ENCODE measurements at places on chromosomes 7 and 10.

GRCh38 chr7:27636326-27637006 lies 26.2 kb downstream of the HIBADH start:
- peak; percentile 4 for DNase-seq

- no peak for DNase-seq
Observed at GRCh38 chr10:79413196-79413595, 32.2 kb downstream of the ZCCHC24 start.

- DNase-seq: no peak
Observed at GRCh38 chr10:52877451-52877850, 104.9 kb upstream of the MBL2 start.

DNA sequence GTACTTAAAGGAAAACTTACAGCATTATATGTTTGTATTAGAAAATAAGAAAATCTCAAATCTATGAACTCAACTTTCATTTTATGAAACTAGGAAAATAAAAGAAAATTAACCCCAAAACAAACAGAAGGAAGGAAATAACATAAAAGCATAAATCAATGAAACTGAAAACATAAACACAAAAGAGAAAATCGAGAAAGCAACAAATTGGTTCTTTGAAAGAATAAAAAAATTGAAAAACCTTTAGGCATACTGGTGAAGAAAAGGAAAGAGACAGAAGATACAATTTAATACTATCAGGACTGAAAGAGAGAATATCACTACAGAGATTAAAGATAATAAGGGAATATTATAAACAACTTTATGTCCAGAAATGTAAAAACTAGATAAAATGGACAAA lies 21.2 kb downstream of the PRTFDC1 start:
- no peak for DNase-seq

DNA sequence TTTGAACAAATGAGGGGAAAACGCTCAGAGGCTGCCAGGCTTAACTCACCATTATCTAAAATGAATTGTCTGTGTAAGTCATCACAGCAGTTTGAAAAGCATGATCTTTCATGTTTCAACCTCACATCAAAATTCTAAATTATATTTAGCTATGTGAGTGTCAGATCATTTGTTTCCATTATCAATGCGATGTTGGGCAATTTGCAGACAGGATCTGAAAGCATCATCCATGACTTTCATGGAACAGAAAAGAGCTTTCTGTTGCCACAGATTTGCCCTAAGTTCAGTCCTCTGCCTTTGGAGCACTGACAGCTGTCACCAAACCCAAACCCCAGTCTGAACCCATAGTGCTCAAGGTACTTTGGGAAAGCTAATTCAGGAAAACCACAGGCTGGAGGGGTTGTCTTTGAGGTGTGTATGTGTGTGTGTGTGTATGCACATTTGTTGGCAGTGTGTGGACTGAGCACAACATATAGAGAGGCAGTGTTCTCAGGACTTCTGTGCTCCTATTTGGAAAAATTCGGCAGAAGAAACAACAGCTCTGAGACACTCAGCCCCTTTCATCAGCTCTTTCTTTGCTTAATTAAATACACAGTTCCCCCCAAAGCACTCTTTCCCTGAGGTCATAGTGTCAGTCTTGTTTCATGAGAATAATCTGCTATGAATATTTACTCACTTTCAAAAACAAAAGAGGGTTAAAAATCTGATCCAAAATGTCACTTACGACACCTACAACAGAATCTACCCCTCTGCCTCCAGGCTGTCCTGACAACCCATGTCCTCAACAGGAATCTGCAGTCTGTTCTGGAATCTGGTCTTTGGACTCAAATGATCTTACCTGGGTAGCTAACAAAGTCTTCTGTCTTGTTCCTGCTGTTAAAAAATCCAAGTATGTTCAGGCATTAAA lies 188.5 kb upstream of the KLF14 start:
- no peak for DNase-seq

DNA sequence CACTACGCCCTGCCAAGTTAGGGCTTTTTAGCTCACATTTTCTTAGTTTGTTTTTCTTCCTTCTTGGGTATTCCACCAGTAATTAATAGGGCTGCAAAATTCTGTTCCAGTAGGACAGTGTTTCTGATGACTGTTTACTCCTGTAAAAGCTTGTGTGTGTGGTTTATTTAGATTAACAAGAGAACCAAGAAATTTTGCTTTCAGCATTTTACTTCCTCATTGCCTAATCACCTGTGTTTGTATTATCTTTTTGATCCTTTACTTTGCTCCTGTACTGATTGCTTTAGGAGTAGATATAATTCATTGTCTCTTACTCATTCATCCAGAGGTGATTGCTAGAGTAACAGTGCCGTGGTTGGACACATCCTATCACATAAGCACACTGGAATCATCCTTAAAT lies 27.7 kb downstream of the TDRD1 start:
- no peak for DNase-seq

GRCh38 chr10:11437391-11438142 lies 173.9 kb downstream of the USP6NL start:
- DNase-seq: no peak

GRCh38 chr10:64813391-64813790 lies 1292.2 kb downstream of the REEP3 start:
- DNase-seq: no peak

DNA sequence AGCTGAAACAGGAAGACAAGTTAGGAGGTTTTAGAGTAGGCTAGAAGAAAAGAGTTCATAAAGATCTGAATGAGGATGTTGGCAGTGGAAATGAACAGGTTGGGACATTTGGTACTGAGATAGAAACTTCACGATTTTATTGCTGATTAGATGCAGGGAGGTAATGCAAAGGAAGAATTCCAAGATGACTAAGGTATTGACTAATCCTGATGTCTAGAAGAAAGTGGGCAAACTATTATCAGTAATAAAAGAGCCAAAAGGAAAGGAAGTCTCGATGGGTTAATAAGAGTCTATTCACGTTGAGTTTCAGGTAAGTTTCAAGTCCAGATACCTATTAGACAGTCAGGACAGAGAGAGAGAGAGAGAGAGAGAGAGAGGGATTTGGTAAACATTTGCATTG lies 631.3 kb upstream of the LRRTM3 start:
- no peak for DNase-seq

GRCh38 chr10:28849821-28850220 lies 172.5 kb downstream of the BAMBI start:
- no peak for DNase-seq

DNA sequence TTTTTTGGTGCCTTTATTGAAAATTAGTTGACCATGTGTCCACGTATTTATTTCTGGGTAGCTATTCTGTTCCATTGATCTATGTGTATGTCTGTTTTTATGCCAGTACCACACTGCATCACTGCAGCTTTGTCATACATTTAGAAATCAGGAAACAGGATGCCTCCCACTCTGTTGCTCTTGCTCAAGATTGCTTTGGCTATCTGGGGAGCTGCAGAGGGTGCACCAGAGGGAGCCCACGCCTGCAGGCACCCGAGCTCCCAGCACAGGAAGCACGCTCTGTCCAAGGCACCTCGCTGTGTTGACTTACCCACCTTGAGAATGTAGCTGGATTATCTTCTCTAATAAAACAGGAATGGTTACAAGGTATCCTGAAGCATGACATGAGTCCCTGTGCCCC lies 301.7 kb downstream of the TCERG1L start:
- no peak for DNase-seq

DNA sequence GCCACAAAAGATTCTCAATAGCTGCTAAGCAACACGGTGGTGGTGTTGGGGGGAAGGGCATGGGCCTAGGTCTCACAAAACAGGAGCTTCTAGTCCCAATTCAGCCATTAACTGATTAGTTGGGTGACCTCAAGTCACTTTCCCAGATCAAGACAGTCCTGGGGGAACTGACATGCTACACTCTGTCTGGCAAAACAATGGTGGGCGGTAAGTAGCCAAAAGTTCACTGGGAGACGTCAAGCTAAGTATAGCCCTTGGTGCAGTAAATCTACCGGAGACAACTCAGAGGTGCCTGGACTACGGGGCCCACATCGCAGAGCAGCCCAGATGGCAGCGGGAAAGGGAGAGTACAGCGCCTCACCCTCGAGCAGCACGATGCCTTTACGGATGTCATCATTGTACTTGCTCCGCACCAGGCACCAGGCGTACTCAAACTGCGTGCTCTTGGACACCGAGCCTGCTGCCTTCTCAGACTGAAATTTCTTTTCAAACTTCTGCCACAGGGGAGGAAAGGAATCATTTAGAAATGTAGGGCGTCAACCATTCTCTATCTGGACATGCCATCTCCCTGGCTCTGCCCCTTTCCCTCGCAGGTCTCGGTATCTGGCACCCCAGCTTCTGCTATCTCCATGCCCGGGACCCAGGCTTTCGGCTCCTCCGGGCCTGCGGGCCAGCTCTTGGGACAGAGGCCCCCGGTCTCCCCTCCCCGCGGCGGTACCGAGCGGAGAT lies 1.1 kb downstream of the FIS1 start:
- no peak for DNase-seq

- no peak for DNase-seq
Observed at GRCh38 chr10:96208271-96208670, 63.1 kb downstream of the BLNK start.

- DNase-seq: no peak
Observed at GRCh38 chr10:79182781-79183467, 114.2 kb downstream of the ZMIZ1 start.

DNA sequence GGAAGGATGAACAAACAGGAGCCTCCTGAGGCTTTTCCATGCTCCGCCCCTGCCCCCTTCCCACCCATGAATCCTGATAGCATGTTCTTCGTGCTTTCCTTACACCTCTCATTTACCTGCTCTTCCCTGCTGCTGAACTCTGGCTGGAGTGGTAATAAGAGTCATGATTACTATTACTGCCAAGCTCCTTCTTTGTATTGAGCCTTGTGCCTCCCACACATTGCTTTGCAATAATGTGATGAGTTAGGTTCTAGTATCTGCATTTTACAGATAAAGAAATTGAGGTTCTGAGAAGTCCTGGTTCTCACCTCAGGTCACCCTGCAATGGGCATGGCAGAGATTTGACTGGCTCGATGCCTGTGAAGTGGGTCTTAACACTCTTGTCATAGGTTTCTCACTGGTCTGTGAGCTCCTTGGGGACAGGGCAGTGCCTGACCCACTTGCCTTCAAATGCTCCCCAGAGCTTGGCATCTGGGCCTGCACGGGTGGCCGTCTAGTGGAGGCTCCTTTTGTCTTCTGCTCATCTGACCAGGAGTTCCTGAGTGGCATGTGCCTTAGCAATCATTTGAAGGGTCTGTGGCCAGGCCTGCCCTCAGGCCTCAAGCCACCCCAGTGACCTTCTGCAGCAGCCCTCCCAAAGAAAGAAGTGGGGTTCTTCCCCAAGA lies 309.2 kb upstream of the ZMIZ1 start:
- no peak for DNase-seq

- peak; percentile 18 for DNase-seq
Observed at GRCh38 chr7:66013938-66014337, 31.9 kb upstream of the GUSB start.

DNA sequence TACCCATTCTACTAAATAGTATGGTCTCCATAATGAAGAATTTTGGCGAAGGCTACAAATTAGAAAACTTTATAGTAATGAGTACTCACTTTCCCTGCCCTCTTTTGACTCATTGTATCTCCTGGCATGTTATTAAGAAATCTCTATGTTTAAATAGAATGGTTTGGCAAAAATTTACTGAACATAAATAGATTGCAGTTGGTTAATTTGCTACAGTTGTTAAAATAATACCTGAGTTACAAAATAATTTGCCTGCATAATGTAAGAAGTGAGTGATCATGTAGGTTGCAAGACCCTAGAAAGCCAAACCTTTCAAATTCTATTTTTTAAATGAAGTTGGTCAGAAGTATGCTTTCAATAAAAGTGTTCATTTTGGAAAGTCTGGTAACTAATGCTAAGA lies 176.8 kb upstream of the AHR start:
- no peak for DNase-seq

DNA sequence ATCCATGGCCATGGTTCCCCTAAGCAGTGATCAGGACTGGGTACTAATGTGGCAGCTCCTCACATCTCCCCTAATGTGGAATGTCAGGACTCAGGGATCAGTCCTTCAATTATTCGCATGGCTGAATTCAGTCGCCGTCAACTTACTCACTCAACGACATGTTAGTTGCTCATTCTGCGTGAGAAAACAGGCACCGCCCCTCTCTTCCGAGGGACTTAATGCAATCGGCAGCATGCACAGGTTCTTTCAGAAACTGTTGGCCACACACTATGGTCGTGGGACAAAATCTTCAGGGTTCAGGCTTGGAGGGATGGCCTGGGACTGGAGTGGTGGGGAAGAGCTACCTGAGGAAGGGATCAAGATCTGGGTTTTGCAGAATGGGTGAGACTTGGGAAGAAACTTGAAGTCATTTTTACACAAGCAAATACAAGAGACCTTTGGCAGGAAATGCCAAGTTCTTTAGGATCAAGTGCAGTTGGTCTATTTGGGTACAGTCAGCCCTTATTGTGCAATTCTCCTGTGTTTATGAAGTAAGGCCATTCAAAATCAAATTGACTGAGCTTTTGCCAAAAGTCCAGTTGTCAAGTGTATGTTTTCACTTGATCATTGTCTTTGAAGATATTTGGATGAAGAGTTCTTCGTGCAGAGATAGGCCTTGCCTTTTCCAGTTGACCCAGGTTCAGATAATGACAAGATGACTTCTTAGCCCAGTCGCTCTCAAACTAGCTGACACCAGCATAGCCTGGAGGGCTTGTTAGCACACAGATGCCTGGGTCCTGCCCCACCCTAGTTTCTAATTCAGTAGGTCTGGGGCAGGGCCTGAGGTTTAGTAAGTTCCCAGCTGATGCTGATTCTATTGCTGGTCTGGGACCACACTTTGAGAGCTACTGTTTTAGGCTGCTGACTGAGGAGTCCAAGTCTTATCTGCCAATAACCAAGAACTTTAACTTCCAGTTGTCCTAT lies 48.5 kb downstream of the LRRC18 start:
- no peak for DNase-seq

- no peak for DNase-seq
Observed at GRCh38 chr10:49365675-49366415, 30.0 kb downstream of the DRGX start.

GRCh38 chr7:54774785-54775740 lies 16.1 kb upstream of the SEC61G start:
- no peak for DNase-seq

DNA sequence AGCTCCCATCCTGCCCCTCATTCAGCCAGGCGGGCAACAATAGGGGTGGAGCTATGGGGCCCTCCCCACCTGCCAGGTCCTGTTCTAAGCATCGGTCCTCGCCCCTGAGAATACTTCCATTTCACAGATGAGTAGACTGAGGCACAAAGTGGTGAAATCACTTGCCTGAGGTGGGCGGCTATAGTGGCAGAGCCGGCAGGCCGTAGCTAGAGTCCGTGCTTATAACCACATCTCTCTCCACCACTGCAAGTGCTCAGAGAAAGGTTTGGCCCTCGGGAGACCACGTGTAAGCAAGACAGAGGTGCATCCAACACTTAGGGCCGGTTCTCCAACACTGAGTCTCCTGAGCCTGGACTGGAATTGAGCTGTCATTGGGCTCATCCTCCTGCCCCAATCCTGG lies 145.8 kb upstream of the UNC5B start:
- DNase-seq: no peak

GRCh38 chr7:154864523-154864891 lies 138.4 kb downstream of the PAXIP1 start:
- no peak for DNase-seq

DNA sequence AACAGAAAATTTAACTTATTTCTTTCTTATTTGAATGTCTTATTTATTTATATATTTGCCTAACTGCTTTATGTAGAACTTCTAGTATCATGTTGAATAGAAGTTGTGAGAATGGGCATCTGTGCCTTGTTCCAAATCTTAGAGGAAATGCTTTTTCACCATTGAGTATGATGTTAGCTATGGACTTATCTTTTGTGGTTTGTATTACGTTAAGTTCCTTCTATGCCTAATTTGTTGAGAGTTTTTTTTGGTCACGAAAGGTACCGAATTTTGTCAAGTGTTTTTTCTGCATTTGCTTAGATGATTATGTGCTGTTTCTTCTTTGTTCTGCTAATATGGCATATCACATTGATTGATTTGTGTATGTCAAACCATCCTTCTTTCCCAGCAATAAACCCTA lies 161.0 kb upstream of the TRIM24 start:
- DNase-seq: no peak
